ENCODE measurements at places on chromosomes 5 and 9.

DNA sequence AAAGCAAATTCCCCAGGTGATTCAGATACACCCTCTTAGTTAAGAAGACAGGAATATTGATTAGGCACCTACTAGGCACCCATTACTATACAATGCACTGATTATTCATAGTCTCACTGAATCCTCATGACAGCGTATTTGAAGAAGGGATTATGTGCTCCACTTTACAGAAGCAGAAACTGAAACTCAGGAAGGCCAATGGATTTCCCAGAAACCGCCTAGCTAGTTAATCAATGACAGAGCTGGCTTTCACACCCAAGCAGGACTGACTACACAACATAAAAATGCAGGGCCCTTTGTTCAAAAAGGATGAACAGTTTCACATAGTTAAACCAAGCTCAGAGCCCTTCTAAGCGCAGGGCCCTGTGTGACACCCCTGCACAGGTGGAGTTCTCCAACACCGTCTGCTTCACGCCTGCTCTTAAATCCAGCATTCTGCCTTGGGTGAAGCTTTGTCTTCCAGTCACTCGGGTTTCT lies 117.3 kb downstream of the TTLL11 start:
- DNase-seq, result no peak

DNA sequence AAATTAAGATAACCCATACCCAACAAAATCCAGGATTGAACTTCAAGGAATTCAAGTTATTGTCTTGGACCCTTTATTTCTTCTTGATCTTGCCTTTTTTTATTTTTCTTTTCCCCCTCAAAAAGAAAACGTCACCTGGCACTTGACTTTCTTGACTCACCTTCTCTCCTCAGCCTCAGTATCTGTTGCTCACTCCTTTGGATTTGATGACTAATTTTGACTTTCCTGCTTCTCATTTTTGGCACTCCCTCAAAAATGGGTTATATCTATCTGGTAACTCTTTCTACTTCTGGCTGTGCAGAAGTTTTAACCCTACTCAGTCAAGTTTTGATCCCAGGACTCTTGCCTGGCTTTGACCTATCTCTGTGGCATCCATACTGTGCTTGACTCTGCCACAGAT lies 66.6 kb upstream of the SPATA31D4 start:
- no peak for DNase-seq

DNA sequence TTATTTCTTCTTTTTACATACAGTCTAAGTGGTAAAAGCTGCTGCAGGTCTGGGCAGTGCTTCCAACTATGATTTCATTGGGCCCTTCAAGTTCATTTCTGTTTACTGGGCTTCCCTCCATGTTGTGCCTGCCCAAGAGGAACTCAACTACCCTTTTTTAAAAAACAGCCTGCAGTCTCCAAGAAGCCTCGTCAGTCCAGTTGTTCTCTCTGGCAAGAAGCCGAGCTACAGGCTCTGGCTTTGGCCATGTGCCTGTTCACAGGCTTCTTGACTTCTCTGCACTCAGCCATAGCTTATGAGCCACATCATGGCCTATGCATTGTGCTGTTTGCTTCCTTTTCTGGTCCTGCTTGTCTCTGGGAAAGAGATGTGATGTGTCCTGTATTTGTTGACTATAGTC lies 119.7 kb upstream of the PJA2 start:
- DNase-seq, result no peak

- DNase-seq, result no peak
Observed at GRCh38 chr5:102341681-102342288, 45.7 kb upstream of the SLCO4C1 start.

DNA sequence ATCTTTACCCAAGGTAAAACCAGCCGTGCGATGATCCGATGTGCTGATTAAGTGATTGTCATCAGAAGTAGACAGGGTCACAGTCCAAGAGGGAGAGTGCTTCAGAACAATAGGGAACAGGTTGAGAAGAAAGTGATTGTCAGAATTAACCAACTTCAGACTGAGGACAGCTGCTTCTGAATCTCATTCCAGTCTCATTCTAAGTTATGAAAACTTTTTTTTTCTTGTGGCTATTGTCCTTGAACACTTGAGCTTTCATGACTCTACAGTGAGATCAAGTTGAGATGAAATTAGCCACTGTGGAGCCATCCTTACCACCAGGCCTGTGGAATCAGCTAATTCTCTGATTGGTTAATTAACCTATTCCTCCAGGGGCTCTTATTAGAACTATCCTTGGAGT lies 159.9 kb upstream of the WWC1 start:
- DNase-seq, result no peak

GRCh38 chr5:53782620-53783019 lies 222.2 kb downstream of the NDUFS4 start:
- DNase-seq, result no peak

GRCh38 chr9:38066914-38067858 lies 1.8 kb downstream of the SHB start:
- DNase-seq, result no peak

Data from brain pericyte (primary cell).